ENCODE measurements at places on chromosomes 12 and 14. TPM values are rescaled to one million over a fixed set of nuclear protein-coding genes. Genes with fewer than 3 reads are reported as not detected.

GRCh38 chr14:54025661-54026060 lies 69.0 kb upstream of the BMP4 start:
- H3K36me3 ChIP-seq, result no peaks in the 10 kb centered on the region
- no peaks in the 10 kb centered on the region for H3K4me1 ChIP-seq
- H3K27ac ChIP-seq, result no peak overlapping the region
- no peaks in the 10 kb centered on the region for H3K27me3 ChIP-seq
- no peak overlapping the region for H3K4me3 ChIP-seq

DNA sequence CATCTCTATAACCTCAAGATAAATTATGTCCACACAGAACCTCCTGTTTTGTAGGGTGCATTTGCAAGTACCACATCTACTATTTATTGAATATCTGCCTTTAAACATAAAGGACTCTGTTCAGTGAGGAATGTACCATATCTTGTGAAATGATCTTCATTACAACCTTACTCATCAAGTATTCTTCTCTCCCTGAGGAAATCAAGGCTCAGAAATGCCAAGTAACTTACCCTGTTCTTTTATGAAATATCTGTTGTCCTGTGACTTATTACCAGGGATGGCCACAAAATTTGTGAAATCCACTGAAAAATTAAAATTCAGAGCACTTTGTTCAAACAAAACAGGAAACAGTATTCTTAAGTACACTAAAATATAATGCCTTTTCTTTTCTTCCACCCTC lies 366.7 kb downstream of the GALC start:
- H3K4me1 ChIP-seq, result no peaks in the 10 kb centered on the region
- no peaks in the 10 kb centered on the region for H3K36me3 ChIP-seq
- no peak overlapping the region for H3K4me3 ChIP-seq
- DNase-seq, result no peak

DNA sequence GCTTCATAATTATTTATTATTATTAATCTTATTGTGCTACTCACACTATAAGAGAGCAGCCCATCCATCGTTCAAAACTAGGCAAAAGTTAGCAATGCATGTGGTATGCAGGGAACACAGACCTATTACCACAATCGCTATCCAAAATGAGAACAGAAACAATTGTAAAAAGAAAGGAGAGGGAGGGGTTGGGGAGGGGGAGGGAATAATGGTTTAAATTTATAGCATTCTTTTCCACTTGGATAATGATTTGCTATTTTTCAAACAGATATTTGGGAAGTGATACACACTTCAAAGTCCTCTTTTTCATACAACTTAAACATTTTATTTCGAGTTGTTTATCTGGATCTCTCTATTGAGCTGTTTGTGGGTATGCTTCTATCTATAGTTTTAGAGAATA lies 248.6 kb upstream of the SOX5 start:
- H3K27me3 ChIP-seq, result no peaks in the 10 kb centered on the region
- H3K4me3 ChIP-seq, result no peak overlapping the region
- no peak overlapping the region for H3K27ac ChIP-seq
- H3K36me3 ChIP-seq, result no peaks in the 10 kb centered on the region
- no peaks in the 10 kb centered on the region for H3K4me1 ChIP-seq
- DNase-seq, result no peak

CCDC60 gene
- total RNA-seq, result not detected

AQP6 gene
- total RNA-seq, result not detected

- no peaks in the 10 kb centered on the region for H3K36me3 ChIP-seq
- DNase-seq, result no peak
- H3K27ac ChIP-seq, result peak overlapping the region; percentile 76
Measured at GRCh38 chr12:110270125-110270962, 10.7 kb upstream of the ATP2A2 start.

PMEL gene
- 1.1 TPM for total RNA-seq

GRCh38 chr14:102768223-102769048 lies 8.8 kb upstream of the TRAF3 start:
- H3K4me3 ChIP-seq, result no peak overlapping the region
- H3K4me1 ChIP-seq, result no peaks in the 10 kb centered on the region
- H3K27me3 ChIP-seq, result no peaks in the 10 kb centered on the region
- no peak overlapping the region for H3K27ac ChIP-seq

- no peak for DNase-seq
- no peaks in the 10 kb centered on the region for H3K27me3 ChIP-seq
- H3K4me1 ChIP-seq, result peaks cover 71% of the 10 kb centered on the region
Measured at GRCh38 chr12:124764451-124764850, 99.2 kb downstream of the SCARB1 start.

KDM5A gene
- 19.3 TPM for total RNA-seq

RAPGEF3 gene
- 26.8 TPM for total RNA-seq

P2RX7 gene
- 1.9 TPM for total RNA-seq

DNA sequence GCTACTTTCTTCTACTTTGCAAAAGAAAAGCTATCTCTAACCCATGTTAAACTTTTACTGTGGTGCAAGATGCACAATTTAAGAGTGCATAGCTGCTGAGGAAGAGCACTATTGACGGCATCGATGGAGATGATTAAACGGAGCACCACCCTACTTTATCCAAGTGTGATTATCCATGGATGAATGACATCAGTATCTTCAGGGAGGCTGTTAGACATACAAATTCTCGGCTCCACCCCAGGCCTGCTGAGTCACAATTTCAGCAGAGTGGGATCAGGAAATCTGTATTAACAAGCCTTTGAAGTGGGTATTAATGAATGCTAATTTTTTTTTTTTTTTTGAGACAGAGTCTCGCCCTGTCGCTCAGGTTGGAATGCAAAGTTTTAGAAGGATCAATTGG lies 16.2 kb downstream of the SLC2A14 start:
- DNase-seq, result no peak
- no peak overlapping the region for H3K4me3 ChIP-seq
- no peaks in the 10 kb centered on the region for H3K36me3 ChIP-seq
- no peaks in the 10 kb centered on the region for H3K4me1 ChIP-seq
- H3K27me3 ChIP-seq, result no peaks in the 10 kb centered on the region

NAV3 gene
- total RNA-seq, result 5.1 TPM

RNU6-8 gene
- total RNA-seq, result not detected

NUP107 gene
- 12.6 TPM for total RNA-seq

DNA sequence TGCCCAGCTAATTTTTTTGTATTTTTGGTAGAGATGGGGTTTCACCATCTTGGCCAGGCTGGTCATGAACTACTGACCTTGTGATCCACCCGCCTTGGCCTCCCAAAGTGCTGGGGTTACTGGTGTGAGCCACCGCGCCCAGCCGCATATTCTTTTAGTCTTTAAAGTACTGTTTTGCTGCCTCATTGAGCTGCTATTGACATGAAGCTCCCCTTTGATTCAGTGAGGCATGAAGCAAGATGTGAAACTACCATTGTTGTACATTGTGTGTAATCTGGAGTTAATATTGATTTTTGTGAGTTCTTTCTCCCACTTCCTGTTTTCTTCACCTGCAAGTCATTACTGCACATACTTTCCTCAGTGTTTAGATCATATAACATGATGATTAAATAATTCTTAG lies 80.8 kb downstream of the MNAT1 start:
- H3K4me3 ChIP-seq, result no peak overlapping the region
- DNase-seq, result no peak
- peaks cover 19% of the 10 kb centered on the region for H3K36me3 ChIP-seq
- no peak overlapping the region for H3K27ac ChIP-seq
- H3K27me3 ChIP-seq, result no peaks in the 10 kb centered on the region

SP1 gene
- total RNA-seq, result 36.6 TPM

RPGRIP1 gene
- not detected for total RNA-seq

GRCh38 chr12:118436002-118436730 lies 59.8 kb downstream of the SUDS3 start:
- H3K27me3 ChIP-seq, result no peaks in the 10 kb centered on the region
- no peak for DNase-seq
- H3K36me3 ChIP-seq, result no peaks in the 10 kb centered on the region
- H3K27ac ChIP-seq, result no peak overlapping the region
- H3K4me1 ChIP-seq, result no peaks in the 10 kb centered on the region

ASB2 gene
- 115 TPM for total RNA-seq

GRCh38 chr12:125145196-125145595 lies 80.0 kb downstream of the AACS start:
- DNase-seq, result no peak
- peaks cover 9% of the 10 kb centered on the region for H3K4me1 ChIP-seq
- no peak overlapping the region for H3K27ac ChIP-seq
- H3K36me3 ChIP-seq, result no peaks in the 10 kb centered on the region
- H3K4me3 ChIP-seq, result no peak overlapping the region
- no peaks in the 10 kb centered on the region for H3K27me3 ChIP-seq

TRMT5 gene
- total RNA-seq, result 4.6 TPM

DNA sequence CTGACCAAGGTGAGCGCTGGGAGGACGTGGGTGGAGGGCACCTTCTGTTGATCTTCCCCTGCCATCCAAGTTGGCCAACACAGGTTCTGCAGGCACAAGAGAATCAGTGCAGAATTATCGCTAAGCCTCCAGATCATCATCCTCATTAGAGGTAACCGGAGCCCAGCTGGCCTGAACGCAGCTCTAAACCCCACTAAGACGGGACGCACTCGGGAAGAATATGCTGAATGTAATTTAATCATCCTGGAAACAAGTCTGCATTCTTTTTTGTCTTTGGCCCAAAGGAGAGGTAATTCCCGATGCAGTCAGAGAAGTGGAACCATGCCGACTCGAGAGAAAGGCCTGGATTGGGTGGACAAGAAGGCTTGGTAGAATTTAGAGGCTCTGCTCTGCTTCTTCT lies 111.0 kb upstream of the GSC start:
- no peak overlapping the region for H3K27ac ChIP-seq
- H3K27me3 ChIP-seq, result no peaks in the 10 kb centered on the region
- H3K4me3 ChIP-seq, result no peak overlapping the region
- no peaks in the 10 kb centered on the region for H3K36me3 ChIP-seq

- no peaks in the 10 kb centered on the region for H3K36me3 ChIP-seq
- no peaks in the 10 kb centered on the region for H3K4me1 ChIP-seq
- no peak overlapping the region for H3K27ac ChIP-seq
- no peak for DNase-seq
- H3K4me3 ChIP-seq, result no peak overlapping the region
Measured at GRCh38 chr12:5554711-5555110, 122.8 kb downstream of the NTF3 start.

GRCh38 chr14:81767266-81767995 lies 233.8 kb upstream of the SEL1L start:
- no peak overlapping the region for H3K27ac ChIP-seq
- H3K36me3 ChIP-seq, result no peaks in the 10 kb centered on the region
- no peaks in the 10 kb centered on the region for H3K4me1 ChIP-seq
- H3K27me3 ChIP-seq, result no peaks in the 10 kb centered on the region

GRCh38 chr14:75299576-75299975 lies 20.9 kb downstream of the FOS start:
- no peaks in the 10 kb centered on the region for H3K4me1 ChIP-seq
- no peak overlapping the region for H3K4me3 ChIP-seq
- no peak for DNase-seq
- peak overlapping the region; percentile 51 for H3K27ac ChIP-seq
- no peaks in the 10 kb centered on the region for H3K36me3 ChIP-seq
- no peaks in the 10 kb centered on the region for H3K27me3 ChIP-seq

DNA sequence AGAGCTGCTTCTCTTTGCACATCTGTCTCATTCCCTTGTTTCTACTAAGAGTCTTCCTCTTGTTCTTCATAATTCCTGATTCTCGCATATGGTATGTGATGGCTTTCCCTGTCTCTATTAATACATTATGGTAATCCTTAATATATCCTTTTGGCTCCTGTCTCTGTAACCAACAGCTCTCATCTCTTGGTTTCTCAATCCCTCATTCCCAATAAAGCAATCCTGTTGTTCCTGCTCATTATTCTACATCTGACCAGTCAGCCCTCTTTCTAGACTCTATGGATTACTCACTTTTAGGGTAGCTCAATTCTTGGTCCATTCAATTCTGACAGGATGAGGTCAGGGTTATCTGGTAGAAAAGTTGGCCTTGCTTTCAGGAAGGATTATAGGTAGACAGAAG lies 349.9 kb downstream of the LRIG3 start:
- H3K27me3 ChIP-seq, result no peaks in the 10 kb centered on the region
- H3K4me1 ChIP-seq, result no peaks in the 10 kb centered on the region
- no peak overlapping the region for H3K4me3 ChIP-seq
- H3K27ac ChIP-seq, result no peak overlapping the region
- H3K36me3 ChIP-seq, result no peaks in the 10 kb centered on the region
- DNase-seq, result no peak

RPS26 gene
- total RNA-seq, result 1,492 TPM

TAS2R13 gene
- total RNA-seq, result 0.24 TPM

DNA sequence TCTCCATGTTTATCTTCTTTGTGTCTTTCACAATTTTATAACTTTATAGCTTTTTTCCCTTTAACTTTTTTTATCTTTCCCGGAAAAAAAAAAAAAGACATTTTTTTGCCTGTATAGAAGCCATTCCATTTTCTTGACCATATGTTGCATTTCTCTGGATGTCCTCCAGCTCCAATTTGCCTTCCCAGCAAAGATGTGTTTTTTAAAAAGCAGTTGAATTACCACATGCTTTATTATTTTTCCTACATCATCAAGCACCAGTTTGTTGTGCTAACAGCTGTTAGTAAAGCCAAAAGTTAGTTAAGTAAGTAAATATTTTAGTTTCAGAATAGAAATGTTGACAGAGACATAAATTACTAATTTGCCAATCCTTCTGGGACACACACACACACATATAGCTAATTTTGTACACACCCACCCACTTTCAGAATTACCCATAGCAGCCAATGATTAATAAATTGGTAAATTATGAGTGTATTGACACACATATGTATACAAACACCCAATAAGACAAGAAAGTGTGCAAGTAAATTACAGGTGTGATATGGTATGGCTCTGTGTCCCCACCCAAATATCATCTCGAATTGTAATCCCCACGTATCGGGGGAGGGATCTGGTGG lies 118.3 kb downstream of the SLC38A6 start:
- DNase-seq, result no peak
- no peak overlapping the region for H3K4me3 ChIP-seq
- H3K36me3 ChIP-seq, result no peaks in the 10 kb centered on the region
- H3K27me3 ChIP-seq, result no peaks in the 10 kb centered on the region

NKX2-1 gene
- total RNA-seq, result not detected

- no peak overlapping the region for H3K4me3 ChIP-seq
- H3K4me1 ChIP-seq, result peaks cover 52% of the 10 kb centered on the region
- no peaks in the 10 kb centered on the region for H3K36me3 ChIP-seq
- H3K27ac ChIP-seq, result no peak overlapping the region
- DNase-seq, result no peak
Measured at GRCh38 chr14:68516342-68516741, 276.5 kb downstream of the ZFP36L1 start.

DNA sequence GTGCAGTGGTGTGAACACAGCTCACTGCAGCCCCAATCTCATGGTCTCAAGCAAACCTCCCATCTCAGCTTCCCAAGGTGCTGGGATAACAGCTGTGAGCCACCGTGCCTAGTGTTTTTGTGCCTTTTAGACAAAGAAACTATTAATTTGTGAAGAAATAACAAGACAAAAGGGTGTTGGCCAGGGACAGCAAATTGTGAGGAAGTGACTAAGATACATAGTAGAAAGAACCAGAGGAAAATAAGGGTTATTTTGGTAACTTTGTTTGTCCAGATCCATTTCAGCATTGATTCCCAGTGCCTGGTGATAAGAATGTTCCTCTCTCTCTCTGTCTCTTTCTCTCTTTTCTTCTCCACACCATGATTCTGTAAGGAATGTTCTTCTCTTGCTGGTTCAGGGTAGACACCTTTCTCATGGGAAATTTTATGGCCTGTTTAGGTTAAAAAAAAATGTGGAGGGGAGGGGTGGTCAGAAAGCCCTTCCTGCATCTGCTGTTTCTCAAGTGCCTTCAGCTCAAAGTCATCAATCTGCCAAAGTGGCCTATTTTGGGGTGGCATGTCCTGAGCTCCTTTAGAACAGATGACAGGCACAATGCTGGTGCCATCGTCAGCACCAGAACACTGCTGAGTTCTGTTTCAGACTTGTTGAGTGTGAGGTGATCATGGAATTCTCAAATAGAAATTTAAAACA lies 184.4 kb upstream of the EEA1 start:
- no peak for DNase-seq
- peak overlapping the region; percentile 61 for H3K27ac ChIP-seq
- no peaks in the 10 kb centered on the region for H3K27me3 ChIP-seq
- H3K36me3 ChIP-seq, result no peaks in the 10 kb centered on the region
- no peaks in the 10 kb centered on the region for H3K4me1 ChIP-seq
- no peak overlapping the region for H3K4me3 ChIP-seq

NEMP1 gene
- total RNA-seq, result 1.9 TPM

FLVCR2 gene
- 2.2 TPM for total RNA-seq
